ENCODE measurements at places on chromosomes 13 and 19.

GRCh38 chr19:10555610-10555973 lies 10.2 kb downstream of the KRI1 start:
- DNase-seq: no peak

GRCh38 chr19:33954686-33955085 lies 158.0 kb downstream of the KCTD15 start:
- DNase-seq: no peak

DNA sequence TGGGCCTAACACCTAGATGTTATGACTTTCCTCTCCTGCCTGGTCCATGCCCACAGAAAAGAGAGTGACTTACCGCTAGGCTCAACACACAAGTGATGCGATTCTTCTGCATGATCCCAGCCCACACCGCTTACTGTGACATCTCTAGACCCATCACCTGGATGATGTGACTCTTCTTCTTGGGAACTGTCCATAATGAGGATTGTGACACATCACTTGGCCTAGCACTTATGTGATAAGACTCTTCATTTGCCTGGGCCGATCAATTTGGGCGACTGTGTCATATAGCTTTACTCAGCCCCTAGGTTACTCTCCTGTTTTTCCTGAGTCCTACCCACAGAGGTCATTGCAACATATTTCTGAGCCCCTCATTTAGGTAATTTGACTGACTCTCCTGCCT lies 19.9 kb upstream of the ZNF681 start:
- DNase-seq: no peak

DNA sequence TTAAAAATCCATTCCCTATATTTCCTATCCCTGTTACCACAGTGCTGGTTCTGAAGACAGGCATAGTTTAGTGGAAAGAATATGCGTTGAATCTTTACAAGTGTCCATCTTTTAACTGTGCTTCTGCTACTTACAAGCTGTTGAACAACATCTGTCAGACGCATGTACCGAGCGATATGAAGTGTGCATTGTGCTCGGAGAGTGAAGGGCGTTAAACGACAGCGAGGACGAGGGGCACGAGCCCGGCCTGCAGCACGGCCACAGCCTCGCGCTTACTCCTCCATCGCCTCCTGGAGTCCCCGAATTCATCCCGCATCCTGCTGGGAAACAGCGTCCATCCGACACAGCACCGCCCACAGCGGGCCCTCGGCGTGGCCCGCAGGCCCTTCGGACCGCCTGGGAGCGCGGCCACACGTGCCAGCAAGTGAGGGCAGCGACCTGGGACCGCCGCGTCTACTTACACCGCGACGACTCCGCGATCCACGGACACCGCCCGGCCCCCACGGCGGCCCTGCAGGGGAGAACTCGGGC lies 514 bp downstream of the PCID2 start:
- peak; percentile 10 for DNase-seq

GRCh38 chr19:43766755-43767043 lies 11.9 kb upstream of the SMG9 start:
- no peak for DNase-seq

- no peak for DNase-seq
Measured at GRCh38 chr13:97570442-97570841, 136.5 kb downstream of the RAP2A start.

DNA sequence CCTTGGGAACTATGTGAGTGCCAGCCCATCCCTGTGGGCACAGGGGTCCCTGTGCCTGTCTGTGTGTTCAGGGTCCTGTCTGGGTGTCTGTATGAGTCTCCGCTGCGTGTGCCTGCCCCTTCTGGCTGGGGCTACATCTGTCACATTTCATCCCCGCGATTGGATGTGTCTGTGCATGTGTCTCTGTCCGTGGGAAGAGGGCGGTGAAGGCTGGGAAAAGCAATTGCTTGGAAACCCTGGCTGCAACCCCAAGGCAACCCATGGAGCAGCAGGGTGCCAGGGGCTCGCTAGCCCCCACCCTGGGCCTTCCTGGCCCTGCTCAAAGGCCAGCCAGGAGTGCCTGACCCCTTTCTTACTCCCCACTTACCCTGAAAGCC lies 1.4 kb downstream of the MAG start:
- DNase-seq: no peak

DNA sequence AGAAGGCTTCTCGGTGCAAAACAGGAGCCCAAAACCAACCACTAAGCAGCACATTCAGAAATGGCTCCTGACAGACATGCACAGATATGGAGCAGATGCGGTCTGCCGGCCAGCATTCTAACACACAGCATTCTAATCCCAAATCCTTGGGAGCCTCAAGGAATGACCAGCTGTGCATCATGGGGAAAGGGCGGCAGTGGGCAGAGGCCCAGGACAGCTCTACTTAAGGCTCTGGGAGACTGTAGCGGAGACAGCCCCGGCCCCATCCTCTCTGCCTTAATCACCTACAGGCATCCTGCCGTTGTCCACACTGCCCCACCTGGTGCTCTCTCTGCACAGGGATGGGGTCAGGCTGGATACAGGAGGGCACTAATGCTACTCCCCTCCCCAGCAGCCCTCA lies 1016.0 kb downstream of the UQCRFS1 start:
- DNase-seq: no peak

DNA sequence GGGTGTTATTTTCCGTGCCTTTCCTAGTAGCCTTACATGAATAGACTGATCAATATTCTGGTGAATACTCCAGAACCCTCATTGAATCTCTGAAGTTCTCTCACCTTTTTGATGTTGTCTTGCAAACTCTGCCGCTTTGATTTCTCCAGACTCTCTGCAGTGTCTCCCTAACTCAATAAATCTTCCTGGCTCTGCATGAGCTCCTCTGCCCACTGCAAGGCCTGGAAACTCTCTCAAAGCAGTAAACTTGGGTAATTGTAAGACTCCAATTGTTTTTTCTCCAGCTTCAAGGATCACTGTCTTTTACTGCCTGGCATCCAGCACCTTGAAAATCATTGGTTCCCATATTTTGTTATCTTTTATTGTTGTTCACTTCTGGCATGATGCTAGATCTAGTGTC lies 198.4 kb downstream of the GPC5 start:
- DNase-seq: no peak

DNA sequence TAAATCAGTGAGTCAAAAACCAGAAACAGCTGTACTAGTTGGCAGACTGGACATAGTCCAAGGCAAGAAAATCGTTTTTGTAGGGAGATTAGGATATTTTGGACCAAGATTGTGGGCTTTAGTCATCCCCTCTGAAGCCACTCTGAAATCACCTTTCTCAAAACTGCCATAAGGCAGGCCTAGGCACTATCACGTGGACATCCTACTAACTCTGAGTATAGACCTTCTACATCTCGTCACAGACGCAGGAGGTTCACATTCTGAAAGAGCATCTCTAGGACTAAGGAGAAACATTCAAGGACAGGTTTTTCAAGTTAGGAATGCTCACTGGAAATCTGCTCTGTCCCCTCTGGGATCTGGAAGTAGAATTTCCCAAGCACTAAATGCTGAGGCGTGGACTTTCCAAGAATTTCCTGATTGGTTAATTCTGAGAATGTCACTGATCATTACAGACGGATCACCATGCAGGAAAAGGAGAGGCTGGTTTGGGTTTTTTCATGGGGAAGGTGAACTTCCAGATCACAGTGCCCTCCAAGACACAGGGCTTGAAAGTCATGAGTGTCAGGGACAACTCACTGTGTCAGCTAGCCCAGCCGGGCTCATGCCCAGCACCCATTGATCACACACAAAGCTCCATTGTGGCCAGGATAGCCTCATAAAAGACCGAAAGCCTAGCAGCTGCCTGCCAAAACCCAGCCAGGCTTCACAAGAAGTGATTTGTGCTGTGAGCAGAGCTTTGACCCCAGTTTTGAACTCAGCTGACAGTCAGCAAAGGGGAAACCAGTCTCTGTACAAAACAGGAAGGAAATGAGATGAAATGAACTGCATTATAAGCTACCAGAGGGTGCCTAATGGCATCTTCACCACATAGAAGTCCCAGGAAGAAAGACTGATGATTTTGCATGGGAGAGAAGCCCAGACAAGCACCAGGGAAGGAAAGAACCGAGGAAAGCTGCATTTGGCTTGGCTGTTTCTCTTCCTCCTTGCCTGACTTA lies 2.7 kb upstream of the RUBCNL start:
- peak; percentile 75 for DNase-seq

- DNase-seq: no peak
Measured at GRCh38 chr13:67769063-67769986, 539.2 kb upstream of the PCDH9 start.

GRCh38 chr13:71644579-71644978 lies 222.4 kb downstream of the DACH1 start:
- no peak for DNase-seq

DNA sequence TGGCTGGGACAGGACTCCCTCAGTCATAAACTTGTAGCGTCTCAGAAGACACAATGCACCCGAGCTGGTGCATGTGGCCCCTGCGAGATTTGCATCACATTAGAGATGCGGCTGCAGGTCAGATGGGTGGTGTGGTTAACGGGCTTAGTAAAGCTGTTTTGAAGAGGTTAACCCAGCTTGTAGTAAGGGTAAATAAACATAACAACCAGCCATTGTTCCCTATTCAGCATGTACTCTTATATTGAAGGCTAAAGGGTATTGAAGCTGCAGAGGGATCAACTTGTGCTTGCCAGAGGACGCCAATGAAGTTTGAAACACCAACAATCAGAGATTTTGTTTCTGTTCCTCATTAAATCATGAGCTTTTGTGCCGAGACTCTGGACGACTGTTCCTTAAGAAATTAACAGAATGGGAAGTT lies 79.4 kb downstream of the ZIC5 start:
- DNase-seq: no peak

DNA sequence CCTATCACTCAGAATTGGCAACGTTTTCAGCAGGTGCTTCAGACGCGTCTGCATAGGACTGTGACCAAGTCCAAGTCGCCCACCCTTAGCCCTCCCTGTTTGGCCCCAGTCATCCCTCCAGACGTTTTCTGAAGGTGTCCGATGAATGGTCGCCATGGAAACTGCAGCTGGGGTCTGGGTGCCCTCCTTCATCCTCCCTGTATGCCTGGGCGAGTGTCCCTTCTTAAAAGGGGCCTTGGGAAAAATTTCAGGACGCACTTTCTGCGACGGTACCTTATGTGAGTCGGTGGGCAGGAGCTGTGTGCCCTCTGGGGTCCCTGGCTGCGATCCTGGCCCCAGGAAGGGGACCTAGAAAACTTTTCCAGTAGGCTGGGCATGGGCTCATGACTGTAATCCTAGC lies 25.1 kb downstream of the MAN2B1 start:
- no peak for DNase-seq

GRCh38 chr13:111859354-111860230 lies 207.4 kb upstream of the SOX1 start:
- no peak for DNase-seq

- DNase-seq: no peak
Measured at GRCh38 chr13:20090349-20090748, 70.5 kb downstream of the GJA3 start.

DNA sequence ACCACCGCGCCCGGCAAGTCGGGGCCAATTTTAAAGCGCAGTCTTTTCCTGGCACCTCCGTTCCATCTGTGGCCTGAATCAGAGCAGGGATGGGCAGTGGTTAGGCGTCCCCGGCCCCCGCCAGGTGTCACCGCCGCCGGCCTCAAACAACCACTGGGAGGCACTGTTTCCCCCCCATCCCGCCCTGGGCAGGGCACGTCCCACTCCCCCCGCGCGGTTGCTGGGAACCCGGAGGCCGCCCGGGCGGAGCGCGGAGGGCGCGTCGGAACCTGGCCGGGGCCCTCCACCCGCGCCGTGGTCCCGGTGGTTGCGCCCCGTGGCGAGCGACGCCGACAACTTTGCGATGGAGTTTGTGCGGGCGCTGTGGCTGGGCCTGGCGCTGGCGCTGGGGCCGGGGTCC lies at the start of gene GRIN3B:
Gene GRIN3B, plus strand, starts transcription at position 325 of the 400 bp plus-strand sequence. Its CDS starts 19 bp downstream, at position 344.
- peak; percentile 49 for DNase-seq

DNA sequence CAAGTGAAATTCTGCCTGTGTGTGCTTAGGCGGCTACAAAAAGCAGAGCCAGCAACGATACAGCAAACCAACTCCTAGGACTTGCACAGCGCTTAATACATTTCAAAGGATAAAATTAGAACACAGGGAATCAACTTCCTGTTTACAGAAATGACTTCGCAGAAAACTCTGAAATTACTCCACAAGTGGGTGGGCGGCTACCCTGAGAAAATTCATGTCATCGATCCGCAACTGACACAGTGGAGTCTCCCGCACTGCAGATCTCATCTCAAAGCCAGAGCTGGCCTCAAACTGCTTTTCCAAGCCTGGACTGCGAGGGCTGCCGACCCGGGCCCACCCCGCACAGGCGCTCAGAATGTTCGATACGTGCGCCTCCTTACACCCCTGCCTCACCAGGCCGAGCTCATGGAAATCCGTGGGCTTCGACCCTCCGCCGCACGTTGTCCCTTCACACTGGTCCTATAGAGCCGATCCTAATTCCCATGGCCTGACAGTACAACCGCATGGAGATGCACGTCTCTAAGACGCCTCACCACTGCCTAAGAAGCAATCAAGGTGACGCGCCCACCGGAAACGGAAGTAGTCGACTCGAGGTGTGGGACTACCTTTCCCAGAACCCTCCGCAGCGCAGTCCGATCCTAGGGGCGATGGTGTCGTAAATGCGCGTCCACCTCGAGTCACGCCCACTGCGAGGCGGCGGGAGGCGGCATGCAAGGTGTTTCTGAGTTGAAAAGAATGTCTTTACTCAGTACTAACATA lies at the start of gene ZNF229:
Gene ZNF229, minus strand, starts transcription at position 557 of the 759 bp plus-strand sequence. CDS start 5,625 bp downstream, outside the sequence.
- peak; percentile 33 for DNase-seq

GRCh38 chr19:3978145-3978544 lies 7.1 kb downstream of the EEF2 start:
- DNase-seq: no peak

GRCh38 chr19:14786421-14786851 lies 8.1 kb upstream of the ADGRE2 start:
- no peak for DNase-seq

DNA sequence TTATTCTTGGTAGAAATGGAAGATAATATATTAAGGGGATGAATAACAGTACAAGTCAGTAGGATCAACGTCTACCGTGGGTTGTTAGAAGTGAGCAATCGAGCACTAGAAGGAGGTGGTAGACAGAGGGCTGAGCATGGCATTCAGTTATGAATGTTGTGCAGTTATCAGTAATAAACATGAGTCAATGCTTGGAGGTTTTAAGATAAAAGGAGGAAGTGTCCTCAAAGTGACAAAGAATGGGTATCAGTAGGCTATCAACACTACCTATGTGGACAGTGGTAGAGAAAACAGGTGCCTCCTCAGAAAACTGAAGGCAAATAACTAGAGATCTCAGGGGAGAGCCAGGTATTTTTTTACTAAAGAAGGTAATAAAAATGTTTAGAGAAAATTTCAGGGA lies 1607.0 kb downstream of the PCDH9 start:
- no peak for DNase-seq
